Astrocyte of the spinal cord (primary cell): ENCODE measurements at places on chromosomes 6 and 20.
A peak's percentile ranks its signal among the peaks of the same experiment; 100 is the strongest.

DNA sequence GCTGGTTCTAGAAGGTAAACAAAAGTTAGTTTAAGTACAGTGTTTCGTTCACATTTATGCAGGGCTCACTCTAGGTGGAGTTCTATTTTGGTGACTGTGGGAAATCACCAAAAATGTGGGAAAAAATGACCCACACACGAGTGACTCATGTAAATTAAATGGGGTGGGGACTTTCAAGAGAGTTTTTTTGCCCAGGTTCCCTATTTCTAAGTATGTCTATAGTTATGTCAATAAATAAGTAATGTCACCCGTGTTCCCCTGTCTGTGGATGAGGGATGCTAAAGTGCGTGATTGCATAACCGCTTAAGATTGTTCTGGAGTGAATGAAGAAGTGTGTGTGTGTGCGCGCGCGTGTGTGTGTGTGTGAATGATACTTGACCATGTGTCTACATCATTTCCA lies 69.1 kb downstream of the MYB start:
- no peak for DNase-seq

DNA sequence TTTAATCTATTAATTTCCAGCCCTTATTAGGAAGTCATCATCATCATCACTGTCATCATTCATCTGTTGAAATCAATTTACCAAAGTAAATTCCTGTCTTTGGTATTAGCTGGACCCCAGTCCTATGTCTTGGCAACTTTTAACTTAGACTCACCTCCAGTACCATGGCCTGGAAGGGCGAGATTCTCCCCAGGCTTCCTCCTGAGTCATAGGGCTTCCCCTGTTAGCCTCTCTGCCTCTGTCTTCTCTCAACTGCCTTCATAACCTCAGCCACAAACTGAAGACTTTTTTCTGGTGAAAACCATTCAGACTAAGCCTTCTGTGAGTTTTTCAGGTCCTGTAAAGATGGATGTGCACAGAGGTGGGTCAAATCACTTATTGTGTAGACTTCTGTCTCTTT lies 95.0 kb downstream of the NKAIN2 start:
- no peak for DNase-seq

GRCh38 chr20:3080939-3081388 lies 3.6 kb downstream of the AVP start:
- DNase-seq = no peak

- no peak for DNase-seq
Observed at GRCh38 chr6:157445277-157446009, 64.5 kb downstream of the ZDHHC14 start.

- DNase-seq = no peak
Observed at GRCh38 chr6:122747573-122747972, 31.9 kb upstream of the FABP7 start.

GRCh38 chr6:153435787-153436186 lies 304.7 kb upstream of the RGS17 start:
- DNase-seq = no peak

DNA sequence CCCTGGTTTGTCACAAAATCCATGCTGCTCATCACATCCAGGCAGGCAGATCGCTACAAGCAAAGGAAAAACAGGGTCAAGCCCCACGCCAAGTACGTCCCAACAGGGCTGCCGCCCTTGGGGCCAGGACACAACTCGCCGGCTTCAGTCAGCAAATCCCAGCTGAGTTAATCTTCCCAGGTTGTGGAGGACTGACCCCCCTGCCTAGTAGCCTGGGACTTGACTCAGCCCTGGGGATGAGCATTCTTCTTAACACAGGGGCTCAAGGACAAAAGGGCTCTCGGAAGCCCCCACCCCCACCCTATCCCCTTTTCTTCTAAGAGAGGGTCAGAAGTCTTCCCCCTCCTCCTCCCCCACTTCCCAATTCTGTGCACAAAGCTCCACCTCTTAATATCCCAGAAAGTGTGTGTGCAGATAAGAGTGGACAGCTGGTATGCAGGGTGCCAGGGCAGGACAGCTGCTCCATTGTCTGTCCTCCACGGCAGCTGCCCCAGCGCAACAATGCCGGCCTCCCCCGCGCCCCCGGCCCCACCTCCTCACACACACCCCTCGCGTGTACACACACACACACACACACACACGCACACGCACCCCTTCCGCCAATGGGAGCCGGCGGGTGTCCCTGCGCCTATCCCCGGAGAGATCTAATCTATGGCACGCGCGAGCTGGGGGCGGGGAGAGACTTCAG lies 4.5 kb downstream of the DLL1 start:
- no peak for DNase-seq

- DNase-seq = no peak
Observed at GRCh38 chr6:7691021-7691420, 34.9 kb upstream of the BMP6 start.

DNA sequence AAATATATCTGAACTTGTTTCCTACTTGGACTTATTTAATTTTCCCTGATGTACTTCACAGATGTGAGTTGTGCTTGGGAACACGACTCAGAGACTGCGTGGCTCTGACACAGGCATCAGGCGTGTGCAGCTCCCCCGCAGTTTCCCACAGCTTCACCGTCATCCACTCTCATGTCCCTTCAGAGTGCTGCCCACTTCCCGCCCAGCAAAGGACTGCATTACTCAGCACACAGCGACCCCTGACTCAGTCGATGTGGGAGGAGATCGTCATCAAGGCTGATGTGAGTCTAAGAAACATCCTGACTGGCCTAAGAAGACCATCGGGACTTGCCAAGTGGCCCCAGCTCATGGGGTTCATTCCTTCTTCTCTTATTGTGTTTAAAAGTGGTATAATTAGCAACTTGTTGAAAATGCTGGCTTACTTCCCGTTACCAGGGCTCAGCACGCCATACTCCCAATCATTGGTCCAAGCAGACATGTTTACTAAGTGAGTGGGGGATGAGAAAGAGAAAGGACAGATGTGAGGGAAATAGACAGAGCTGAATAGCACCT lies 539.4 kb upstream of the JARID2 start:
- DNase-seq = peak; percentile 99

DNA sequence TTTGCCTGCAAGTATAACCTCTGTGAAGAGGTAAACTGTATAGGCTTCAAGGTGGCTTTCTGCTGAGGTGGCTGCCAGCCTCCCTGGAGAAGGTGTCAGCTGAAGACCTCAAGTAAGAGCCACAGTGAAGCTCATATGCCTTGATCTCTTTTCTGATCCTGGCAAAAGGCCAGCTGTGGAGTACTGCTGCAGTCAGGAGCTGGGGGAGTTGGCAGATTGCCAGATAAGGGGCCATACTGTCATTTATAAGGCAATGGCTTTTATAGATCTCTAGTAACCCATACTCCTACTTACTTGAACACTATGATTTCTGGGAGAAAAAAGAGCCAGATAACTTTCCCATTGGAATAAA lies 8.8 kb upstream of the CEP85L start:
- DNase-seq = no peak

DNA sequence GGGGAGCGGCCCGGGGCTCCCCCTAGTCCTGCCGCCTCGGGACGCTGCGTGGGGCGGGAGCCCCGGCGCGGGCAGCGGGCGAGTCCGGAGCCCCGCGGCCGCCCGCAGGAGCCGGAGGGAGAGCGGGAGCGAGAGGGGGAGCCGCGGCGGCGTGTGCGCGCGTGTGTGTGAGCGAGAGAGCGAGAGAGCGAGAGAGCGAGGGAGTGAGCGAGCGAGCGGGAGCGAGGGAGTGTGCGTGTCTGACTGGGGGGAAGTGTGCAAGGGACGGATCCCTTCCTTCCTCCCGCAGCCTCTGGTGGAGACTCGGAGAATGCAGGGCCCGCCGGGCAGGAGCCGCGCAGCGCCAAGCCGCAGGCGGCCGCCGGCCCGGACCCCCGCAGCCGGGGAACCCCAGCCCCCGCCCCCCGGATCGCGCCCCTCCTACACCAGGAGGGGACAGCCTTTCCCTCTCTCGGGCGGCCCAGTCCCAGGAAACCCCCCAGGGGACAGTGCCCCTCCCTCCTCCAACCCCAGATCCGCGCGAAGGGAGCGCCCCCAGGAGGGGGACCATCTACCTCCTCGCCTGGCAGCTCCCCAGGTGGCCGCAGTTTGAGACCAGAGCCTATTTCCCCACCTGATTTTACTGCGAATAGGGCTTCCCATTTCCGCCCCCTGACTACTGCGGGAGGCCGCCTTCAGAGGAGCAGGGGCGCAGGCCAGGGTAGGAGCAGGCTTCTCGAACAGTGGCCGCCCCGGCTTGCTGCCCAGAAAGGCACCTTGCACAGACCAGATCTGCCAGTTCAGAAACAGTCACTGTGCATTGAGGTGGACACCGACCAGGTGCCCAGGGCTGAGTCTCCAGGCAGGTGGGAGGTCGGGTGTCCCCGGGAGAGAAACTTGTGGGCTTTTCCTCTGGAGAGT lies at the start of gene CDH22:
TSS of gene CDH22 (minus strand) at position 241 of the 900 bp plus-strand sequence. CDS start 57,204 bp downstream, outside the sequence.
- no peak for DNase-seq

- no peak for DNase-seq
Observed at GRCh38 chr6:163209005-163209404, 205.5 kb upstream of the QKI start.

GRCh38 chr20:37775200-37775599 lies 81.4 kb downstream of the CTNNBL1 start:
- DNase-seq = no peak

DNA sequence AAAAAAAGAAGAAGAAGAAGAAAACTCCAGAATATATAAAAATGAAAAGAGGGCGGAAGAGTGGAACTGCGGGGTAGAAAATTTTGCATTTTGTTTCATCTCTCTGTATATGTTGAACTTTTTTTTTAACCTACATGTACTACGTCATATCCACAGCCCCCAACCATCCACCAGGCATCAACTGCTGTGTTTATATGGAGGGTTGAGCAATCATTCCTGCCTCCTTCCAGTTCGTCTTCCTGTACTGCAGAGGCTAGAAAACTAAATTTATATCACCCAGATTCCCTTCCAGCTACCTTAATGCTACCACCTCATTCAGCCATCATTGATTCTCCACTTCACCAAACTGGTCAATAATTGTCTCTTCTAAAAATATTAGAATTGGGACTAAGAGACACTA lies 9.5 kb upstream of the SIGLEC1 start:
- DNase-seq = no peak

DNA sequence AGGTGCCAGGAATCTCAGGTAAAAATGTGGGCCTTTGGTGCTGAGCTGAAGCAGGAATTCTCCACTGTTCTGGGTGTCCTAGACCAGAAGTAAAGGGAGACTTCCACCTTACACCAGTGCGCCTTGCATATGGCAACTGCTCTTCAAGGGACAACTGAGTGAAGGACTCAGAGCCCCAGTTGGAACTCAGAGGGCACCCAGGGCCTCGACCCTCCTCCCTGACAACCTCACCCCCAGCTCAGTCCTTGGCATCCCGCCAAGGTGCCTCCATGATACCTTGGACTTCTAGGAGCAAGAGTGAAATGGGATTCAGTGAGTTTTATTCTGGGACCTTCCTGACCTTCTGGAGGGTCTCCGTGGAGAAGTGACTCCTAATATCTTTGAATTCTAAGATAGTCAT lies 153.7 kb upstream of the PROKR2 start:
- no peak for DNase-seq

DNA sequence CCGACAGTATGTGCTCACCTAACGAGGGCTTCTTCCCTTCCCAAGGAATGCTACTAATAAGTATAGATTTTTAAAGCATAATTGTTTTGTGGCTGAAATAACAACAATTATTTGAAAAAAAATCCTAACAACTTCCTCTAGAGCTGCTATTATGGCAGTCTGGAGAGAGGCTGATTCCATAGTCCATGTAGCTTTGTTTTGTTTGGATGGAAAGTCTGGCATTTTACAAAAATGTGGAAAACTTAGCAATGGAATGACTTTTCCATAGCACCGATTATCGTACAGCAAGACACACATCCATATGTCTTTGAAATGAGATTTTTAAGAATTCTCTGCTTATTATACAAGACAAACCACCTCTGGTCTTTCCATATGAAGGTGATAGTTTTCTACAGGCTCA lies 252.4 kb upstream of the TAB2 start:
- no peak for DNase-seq

DNA sequence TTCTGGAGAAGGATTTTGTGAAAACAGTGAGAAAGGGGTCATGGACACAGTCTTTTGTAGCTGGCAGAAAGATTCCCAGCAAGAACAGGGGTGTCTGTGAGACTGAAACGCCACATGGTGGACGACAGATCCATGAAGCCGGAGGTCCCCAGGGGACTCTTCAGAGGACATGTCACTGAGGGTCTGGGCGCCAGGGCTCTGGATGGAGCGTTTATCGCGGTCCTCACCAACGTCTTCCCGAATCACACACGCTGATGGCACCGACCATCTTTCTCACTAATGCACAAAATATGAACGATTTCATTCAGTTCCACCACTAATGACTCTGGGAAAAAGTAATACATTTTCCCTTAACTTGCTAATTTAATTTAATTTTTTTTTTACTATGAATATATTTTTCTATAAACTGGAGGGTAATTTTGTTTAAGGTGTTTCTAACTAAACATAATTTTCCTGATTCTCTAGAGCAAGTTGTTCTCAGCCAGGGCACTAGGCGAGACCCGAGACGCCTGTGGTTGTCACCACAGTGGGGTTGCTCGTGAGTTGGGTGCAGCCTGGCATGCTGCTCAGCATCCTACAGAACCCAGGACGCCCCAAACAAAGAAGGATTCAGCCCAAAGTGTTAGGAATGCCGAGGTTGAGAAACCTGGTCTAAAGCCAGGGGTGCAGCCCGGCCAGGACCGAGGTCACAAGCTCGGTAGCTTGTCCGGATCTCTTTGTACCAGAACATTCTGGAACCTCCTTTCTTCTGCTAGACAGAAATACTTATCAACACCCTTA lies 306.2 kb downstream of the TAF4 start:
- no peak for DNase-seq

DNA sequence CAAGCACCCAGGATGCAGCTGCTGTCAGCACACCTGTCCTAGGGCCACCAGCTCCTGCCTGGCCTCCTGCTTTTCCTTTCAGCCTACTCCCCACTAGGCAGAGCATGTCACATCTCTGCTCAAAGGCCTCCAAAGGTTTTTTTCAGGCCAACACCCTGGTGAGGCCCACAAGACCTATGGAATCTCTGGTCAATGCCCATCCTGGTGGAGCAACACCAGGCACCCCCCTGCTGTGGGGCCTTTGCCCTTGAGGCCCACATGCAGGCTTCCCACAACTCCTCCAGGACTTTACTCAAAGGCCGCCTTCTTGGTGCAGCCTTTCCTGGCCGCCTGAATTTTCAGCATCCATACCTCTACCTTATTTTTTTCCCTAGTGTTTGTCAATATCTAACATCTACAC lies 76.9 kb downstream of the SLC23A2 start:
- no peak for DNase-seq

- DNase-seq = no peak
Observed at GRCh38 chr6:10412461-10413261, 2.2 kb downstream of the TFAP2A start.

DNA sequence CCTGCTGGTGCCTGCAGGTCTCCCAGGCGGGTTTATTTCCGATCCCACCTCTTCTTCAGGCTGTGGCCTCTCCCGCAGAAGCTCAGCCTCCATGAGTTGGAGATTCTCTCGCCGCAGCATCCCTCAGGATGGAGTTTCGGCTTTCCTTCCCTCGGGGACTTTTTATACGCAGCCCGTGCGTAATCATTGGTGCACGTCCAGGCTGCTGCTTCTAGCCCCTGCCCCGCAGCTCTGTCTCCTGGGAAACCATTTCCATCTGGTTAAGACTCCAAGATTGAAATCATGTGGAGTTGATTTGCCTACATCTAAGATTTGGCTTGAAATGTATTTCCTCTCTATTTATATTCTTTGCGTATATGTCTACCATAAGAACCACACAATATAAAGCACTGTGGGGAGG lies 46.7 kb upstream of the CARMIL1 start:
- DNase-seq = peak; percentile 32
